Mammary epithelial cell (primary cell): ENCODE measurements at places on chromosomes 6 and 20.

- peak; percentile 19 for DNase-seq
These were observed 374.1 kb upstream of the MANEA start for GRCh38 chr6:95203153-95203754.

GRCh38 chr6:57255451-57256169 lies 33.5 kb upstream of the RAB23 start:
- DNase-seq: no peak

DNA sequence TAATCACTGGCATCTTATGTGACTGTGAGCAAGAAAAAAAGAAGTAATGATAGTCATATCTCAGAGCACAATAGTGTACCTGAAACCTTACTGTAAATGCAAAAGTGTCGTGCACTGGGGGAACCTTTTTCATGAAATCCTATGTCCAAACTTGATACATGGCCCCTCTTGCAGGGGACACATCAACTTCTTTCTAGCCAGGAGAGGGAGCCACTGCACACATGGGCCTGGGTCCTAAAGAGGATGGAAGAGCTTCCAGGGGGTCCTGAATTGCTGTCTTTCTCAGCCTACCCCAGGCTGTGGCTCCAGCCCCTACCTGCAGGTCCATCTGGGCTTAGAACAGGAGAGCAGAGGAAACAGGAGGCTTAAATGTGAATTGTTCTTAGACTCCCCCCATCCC lies 165.7 kb downstream of the SOD2 start:
- no peak for DNase-seq

- peak; percentile 92 for DNase-seq
These were observed 485.3 kb upstream of the BTBD3 start for GRCh38 chr20:11432407-11432806.

DNA sequence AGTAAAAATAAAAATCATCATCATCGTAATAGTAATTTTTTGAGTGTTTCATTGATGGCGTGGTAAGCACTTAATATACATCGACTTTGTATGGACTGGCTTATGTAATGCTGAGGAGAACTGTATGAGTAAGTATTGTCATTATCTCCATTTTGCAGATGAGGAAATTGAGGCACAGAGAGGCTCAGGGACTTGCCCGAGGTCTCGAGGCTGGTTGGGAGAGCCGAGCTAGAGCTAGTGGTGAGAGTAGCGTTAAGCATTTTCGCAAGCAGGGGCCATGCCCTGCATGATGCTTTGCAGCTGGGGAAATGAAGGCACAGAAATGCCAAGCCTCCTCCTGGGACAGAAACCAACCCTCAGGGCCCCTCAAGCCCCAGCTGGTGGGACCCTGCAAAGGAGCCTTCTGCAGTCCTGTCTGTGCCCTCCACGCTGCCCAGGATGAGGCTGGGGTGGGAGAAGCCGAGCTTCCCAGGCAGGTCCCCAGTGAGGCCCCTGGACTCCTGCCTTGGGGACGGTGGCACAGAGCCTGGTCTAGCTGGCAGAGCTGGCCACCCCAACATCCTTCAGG lies 31.1 kb upstream of the STX16 start:
- DNase-seq: peak; percentile 24
